ENCODE measurements at places on chromosomes 12 and 14. TPM values are rescaled to one million over a fixed set of nuclear protein-coding genes. Genes with fewer than 3 reads are reported as not detected.
A peak's percentile ranks its signal among the peaks of the same experiment; 100 is the strongest.

Gene DBX2
- total RNA-seq, result not detected

- DNase-seq, result no peak
- H3K4me1 ChIP-seq, result no peaks in the 10 kb centered on the region
- no peaks in the 10 kb centered on the region for H3K27me3 ChIP-seq
- H3K36me3 ChIP-seq, result no peaks in the 10 kb centered on the region
- H3K4me3 ChIP-seq, result no peak overlapping the region
Measured at GRCh38 chr12:22971247-22971646, 346.3 kb downstream of the ETNK1 start.

DNA sequence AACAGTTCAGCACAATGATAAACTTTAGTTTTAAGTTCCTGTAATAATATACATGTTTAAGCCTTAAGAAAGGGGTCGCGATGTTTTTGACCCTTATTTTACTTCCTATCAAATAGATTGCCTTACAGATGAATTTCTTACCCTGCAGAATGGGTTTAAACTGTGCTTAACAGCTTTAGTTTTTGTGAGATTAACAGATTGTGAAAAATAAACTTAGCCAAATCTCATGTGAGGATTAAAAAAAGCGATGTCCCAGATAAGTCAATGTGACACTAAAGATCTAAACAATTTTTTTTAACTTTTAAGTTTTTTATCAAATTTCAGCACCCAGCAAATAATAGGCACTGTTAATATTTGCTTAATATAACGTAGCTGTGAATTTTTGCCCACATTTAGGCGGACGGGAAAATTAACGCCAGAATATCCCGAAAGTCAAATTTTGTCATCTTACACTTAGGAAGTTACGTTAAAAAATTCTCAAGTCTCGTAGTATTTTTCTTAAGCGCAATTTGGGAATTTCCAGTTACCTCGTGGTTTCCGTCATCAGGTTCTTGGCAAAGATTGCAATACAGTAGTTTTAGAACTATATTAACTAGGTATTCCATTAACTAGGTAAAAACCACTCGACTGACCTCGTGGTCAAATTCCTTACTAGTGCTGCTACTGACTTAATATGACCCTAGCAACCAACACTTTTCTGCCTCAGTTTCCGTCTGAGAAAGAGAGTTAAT, 1.2 kb downstream of the HNRNPC start:
- peak overlapping the region; percentile 96 for H3K27ac ChIP-seq
- H3K27me3 ChIP-seq, result no peaks in the 10 kb centered on the region
- peaks cover 11% of the 10 kb centered on the region for H3K36me3 ChIP-seq

DNA sequence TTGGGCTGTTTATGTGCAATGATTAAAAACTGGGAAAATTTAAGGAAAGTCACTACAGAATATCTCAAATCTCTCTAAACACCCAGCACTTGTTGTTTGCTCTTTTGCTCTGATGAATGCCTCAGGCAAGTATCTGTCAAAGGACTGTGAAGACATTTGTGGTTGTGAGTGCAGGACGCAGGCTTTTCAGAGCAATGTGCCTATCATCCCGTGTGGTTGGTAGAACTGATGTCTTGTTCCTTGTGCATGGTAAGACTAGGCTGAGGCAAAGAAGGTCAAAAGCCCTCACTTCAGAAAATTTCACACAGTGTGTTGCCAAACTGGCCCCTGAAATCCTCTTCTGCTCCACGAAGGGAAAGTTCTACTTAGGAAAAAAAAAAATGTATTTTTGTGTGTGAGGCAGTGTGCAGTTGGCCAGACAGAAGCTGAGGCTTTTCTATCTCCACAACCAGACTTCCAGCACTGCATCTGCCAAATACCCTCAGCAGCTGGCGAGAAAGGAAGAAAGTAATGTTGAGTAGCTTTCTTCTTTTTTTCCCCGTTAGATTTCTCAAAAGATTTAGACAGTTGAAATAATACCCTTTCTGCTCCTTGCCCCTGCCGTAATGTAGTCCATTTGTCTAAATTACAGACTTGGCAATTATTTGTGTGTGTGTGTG, 1103.1 kb downstream of the VRK1 start:
- no peak overlapping the region for H3K4me3 ChIP-seq
- H3K36me3 ChIP-seq, result no peaks in the 10 kb centered on the region
- no peaks in the 10 kb centered on the region for H3K27me3 ChIP-seq
- DNase-seq, result no peak

Gene CFAP54
- total RNA-seq, result 0.17 TPM

- no peak for DNase-seq
- H3K27me3 ChIP-seq, result no peaks in the 10 kb centered on the region
- no peaks in the 10 kb centered on the region for H3K36me3 ChIP-seq
- H3K4me1 ChIP-seq, result no peaks in the 10 kb centered on the region
- no peak overlapping the region for H3K27ac ChIP-seq
- H3K4me3 ChIP-seq, result no peak overlapping the region
Measured at GRCh38 chr12:20555771-20556170, 139.4 kb upstream of the SLCO1C1 start.

Gene SAMD4A
- 17.8 TPM for total RNA-seq

DNA sequence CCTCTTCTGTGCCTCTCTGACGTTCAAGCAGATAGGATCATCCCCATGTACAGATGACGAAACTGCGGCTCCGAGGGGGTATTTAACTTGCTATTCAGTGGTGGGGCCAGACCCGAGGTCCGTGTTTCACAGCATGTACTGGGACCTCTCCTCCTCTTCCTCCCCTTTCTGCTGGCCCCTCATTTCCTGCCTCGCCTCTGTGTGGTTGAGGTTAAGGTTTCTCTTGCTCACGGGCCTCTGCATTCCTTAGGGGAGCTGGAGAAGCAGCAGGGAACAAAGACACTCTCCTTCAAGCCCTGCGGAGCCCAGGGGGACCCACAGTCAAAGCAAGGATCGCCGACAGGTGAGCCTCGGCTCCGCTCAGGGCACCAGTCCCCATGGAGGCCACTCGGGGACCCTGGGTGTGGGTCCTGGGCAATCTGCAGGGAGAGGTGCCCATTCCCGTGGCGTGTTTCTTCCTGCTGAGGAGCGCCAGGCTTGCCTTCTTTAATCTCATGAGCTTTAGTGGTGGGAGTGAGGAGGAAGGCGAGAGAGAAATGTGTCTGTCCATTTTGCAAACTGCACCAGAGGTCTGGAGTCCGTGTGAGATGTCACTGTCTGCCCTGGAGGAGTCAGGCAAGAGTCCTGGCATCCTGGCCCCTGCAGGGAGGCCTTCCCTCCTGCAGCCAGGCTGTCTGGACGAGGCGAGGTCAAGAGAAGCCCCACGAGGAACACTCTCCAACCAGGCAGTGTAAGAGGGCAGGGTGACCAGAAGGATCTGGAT, 45.0 kb downstream of the SLC6A12 start:
- no peaks in the 10 kb centered on the region for H3K27me3 ChIP-seq
- H3K4me1 ChIP-seq, result peaks cover 9% of the 10 kb centered on the region

Gene CCDC197
- not detected for total RNA-seq

GRCh38 chr14:68667313-68667791, 125.5 kb downstream of the ZFP36L1 start:
- H3K36me3 ChIP-seq, result no peaks in the 10 kb centered on the region
- no peak for DNase-seq
- H3K4me3 ChIP-seq, result no peak overlapping the region

GRCh38 chr12:119749666-119750065, 81.7 kb downstream of the PRKAB1 start:
- no peak for DNase-seq
- H3K27me3 ChIP-seq, result no peaks in the 10 kb centered on the region
- H3K4me3 ChIP-seq, result no peak overlapping the region

DNA sequence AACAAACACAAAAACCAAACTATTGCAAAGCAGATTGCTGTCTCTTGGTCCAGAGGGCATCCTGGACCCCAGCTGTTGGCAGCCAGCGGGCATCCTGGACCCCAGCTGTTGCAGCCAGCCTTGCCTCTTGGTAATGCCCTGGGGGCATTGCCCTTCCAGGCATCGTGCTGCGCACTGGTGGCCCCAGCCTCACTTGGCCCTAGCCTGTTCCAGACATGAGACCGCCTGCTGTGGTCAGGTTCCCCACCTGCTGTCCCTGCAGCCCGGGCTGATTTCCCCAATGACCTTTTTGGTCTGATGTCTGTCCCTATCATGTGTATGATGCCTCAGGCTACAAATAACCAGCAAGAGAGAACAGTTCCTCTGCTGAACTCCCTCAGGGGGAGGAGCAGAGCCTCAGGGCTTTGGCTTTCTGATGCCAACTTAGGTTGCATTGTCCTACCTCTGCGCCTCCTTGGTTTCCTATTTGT, 20.8 kb downstream of the MLXIP start:
- no peaks in the 10 kb centered on the region for H3K27me3 ChIP-seq
- H3K27ac ChIP-seq, result no peak overlapping the region
- peaks cover 34% of the 10 kb centered on the region for H3K4me1 ChIP-seq
- H3K4me3 ChIP-seq, result no peak overlapping the region

DNA sequence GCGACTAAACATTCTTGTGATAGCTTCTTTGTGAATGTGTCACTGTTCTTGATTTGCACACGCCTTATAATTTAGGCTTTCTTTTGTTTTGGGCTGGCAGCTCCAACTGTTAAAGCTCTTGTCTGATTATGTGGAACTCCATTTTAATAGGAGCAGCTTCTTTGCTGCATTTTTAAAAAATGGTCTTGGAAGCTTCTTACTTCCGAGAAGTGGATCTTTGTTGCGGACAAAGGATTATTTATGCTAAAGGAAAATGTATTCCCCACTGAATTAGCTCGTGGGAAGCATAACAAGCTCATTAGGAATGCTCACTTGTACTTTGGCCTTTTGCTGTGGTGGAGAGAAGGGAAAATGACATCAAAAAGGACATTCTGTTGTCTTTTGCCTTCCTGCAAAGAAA, 20.0 kb downstream of the GAS2L3 start:
- no peak for DNase-seq
- H3K4me1 ChIP-seq, result no peaks in the 10 kb centered on the region
- H3K36me3 ChIP-seq, result no peaks in the 10 kb centered on the region
- no peak overlapping the region for H3K27ac ChIP-seq
- H3K4me3 ChIP-seq, result no peak overlapping the region
- H3K27me3 ChIP-seq, result no peaks in the 10 kb centered on the region

GRCh38 chr12:93039062-93039461, 110.0 kb upstream of the EEA1 start:
- no peaks in the 10 kb centered on the region for H3K4me1 ChIP-seq
- H3K27me3 ChIP-seq, result no peaks in the 10 kb centered on the region
- no peak overlapping the region for H3K27ac ChIP-seq
- DNase-seq, result no peak
- H3K36me3 ChIP-seq, result no peaks in the 10 kb centered on the region

- H3K27me3 ChIP-seq, result no peaks in the 10 kb centered on the region
- no peak for DNase-seq
- peak overlapping the region; percentile 53 for H3K27ac ChIP-seq
- no peak overlapping the region for H3K4me3 ChIP-seq
Measured at GRCh38 chr12:47870175-47870781, 34.5 kb downstream of the VDR start.

Gene GNS
- total RNA-seq, result 70.1 TPM

Gene KRT8
- total RNA-seq, result 128 TPM

Gene RAD9B
- total RNA-seq, result 0.56 TPM

Gene BEGAIN
- 1.9 TPM for total RNA-seq

- no peak overlapping the region for H3K4me3 ChIP-seq
- DNase-seq, result no peak
- H3K4me1 ChIP-seq, result no peaks in the 10 kb centered on the region
Measured at GRCh38 chr14:26992403-26993115, 394.7 kb upstream of the NOVA1 start.

- H3K27ac ChIP-seq, result peak overlapping the region; percentile 41
- H3K4me1 ChIP-seq, result peaks cover 3% of the 10 kb centered on the region
- H3K27me3 ChIP-seq, result no peaks in the 10 kb centered on the region
Measured at GRCh38 chr12:52976574-52977071, 27.7 kb downstream of the KRT18 start.

Gene STAT6
- 54.0 TPM for total RNA-seq

Gene REC8
- 3.8 TPM for total RNA-seq

- DNase-seq, result no peak
- H3K4me1 ChIP-seq, result no peaks in the 10 kb centered on the region
- no peaks in the 10 kb centered on the region for H3K36me3 ChIP-seq
- no peaks in the 10 kb centered on the region for H3K27me3 ChIP-seq
- no peak overlapping the region for H3K27ac ChIP-seq
- no peak overlapping the region for H3K4me3 ChIP-seq
Measured at GRCh38 chr12:115312901-115313300, 628.9 kb upstream of the TBX3 start.

- H3K36me3 ChIP-seq, result peaks cover 6% of the 10 kb centered on the region
- H3K27me3 ChIP-seq, result no peaks in the 10 kb centered on the region
- H3K4me3 ChIP-seq, result no peak overlapping the region
- no peak for DNase-seq
- H3K4me1 ChIP-seq, result peaks cover 9% of the 10 kb centered on the region
Measured at GRCh38 chr14:92959189-92959531, 36.2 kb downstream of the CHGA start.

Gene LRRIQ1
- total RNA-seq, result 0.05 TPM

DNA sequence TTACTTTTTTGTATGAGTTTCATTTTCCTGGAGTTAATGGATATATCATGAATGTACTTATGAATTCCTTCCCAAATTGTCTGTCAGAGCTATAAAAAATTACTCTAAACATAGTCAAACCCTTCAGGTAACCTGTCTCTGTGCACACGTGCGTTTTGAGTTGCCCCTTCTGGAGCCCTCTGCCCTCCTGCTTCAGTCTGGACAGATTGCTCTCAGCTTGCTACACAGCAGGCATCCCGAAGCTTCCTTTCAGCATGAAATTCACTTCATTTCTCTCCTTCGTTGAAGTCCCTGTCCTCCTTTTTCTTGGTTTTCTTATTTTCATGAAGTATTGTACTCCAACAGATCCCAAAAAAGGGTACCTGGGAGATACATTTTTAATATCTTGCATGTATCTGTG, 47.3 kb downstream of the FNTB start:
- no peaks in the 10 kb centered on the region for H3K27me3 ChIP-seq
- no peak overlapping the region for H3K27ac ChIP-seq
- no peaks in the 10 kb centered on the region for H3K36me3 ChIP-seq
- H3K4me1 ChIP-seq, result peaks cover 22% of the 10 kb centered on the region

Gene RNASE3
- not detected for total RNA-seq

Gene P2RX2
- not detected for total RNA-seq

GRCh38 chr12:1470051-1470450, 124.3 kb downstream of the FBXL14 start:
- H3K4me3 ChIP-seq, result no peak overlapping the region
- no peak for DNase-seq
- H3K27ac ChIP-seq, result no peak overlapping the region
- H3K36me3 ChIP-seq, result no peaks in the 10 kb centered on the region

Gene WNT5B
- total RNA-seq, result 2.4 TPM

- peaks cover 77% of the 10 kb centered on the region for H3K4me1 ChIP-seq
- H3K4me3 ChIP-seq, result peak overlapping the region; percentile 99
- H3K27ac ChIP-seq, result peak overlapping the region; percentile 98
- H3K36me3 ChIP-seq, result peaks cover 31% of the 10 kb centered on the region
- DNase-seq, result peak; percentile 56
- no peaks in the 10 kb centered on the region for H3K27me3 ChIP-seq
Measured at GRCh38 chr12:6335451-6336078, 6.3 kb downstream of the TNFRSF1A start.

Gene DNAI7
- 0.17 TPM for total RNA-seq

Gene NCKAP5L
- total RNA-seq, result 6.8 TPM

- peaks cover 52% of the 10 kb centered on the region for H3K4me1 ChIP-seq
- no peaks in the 10 kb centered on the region for H3K27me3 ChIP-seq
- DNase-seq, result no peak
- no peaks in the 10 kb centered on the region for H3K36me3 ChIP-seq
- H3K27ac ChIP-seq, result peak overlapping the region; percentile 5
Measured at GRCh38 chr14:68965261-68965761, 13.8 kb downstream of the ACTN1 start.

Gene KIF21A
- total RNA-seq, result 47.4 TPM

Data from liver (tissue), 10 donors.